EL (cell line): ENCODE measurements at places on chromosomes 1 and 21.

- no peak for DNase-seq
Observed at GRCh38 chr1:29732453-29732852, 496.1 kb downstream of the PTPRU start.

DNA sequence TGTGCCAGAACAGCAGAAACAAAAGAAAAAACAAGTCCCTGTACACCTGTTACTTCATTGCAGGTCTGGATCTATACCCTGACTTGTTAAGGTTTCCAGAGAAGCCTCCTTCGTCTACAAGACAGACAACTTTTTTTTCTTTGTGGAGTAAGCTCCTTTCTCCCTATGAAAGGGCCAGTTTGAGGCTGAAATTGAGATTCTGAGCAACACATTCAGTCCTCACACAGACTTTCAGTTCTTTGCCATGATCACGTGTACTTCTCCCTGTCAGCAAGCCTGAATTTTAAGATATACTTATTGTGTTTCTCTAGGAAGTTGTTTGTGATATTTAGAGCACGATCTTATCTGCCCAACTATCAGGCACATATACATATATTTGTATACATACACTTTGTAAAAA, 374.0 kb downstream of the NTNG1 start:
- no peak for DNase-seq

GRCh38 chr1:176559878-176560277, 96.9 kb downstream of the PAPPA2 start:
- peak; percentile 59 for DNase-seq

- no peak for DNase-seq
Observed at GRCh38 chr1:100076319-100076718, 56.4 kb downstream of the SASS6 start.

DNA sequence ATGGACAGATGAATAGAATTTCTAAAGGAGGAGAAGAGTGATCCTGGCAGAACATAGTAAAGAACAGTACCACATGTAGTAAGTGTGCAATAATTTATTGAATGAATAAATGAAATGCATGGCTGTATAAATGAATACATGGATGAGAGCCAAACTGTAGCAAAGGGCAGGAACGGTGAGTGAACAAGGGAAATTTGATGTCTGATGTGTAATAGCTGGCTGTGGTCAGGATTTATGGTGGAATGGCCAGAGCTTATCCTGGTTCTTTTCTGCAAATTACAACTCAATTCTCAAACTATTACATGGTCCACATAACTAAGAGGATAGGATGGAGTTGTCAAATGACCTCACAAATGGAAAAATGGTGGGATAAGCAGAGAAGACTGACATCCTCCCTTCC, 43.2 kb upstream of the ARHGAP29 start:
- no peak for DNase-seq

GRCh38 chr21:29786496-29787360, 153.1 kb downstream of the GRIK1 start:
- no peak for DNase-seq

DNA sequence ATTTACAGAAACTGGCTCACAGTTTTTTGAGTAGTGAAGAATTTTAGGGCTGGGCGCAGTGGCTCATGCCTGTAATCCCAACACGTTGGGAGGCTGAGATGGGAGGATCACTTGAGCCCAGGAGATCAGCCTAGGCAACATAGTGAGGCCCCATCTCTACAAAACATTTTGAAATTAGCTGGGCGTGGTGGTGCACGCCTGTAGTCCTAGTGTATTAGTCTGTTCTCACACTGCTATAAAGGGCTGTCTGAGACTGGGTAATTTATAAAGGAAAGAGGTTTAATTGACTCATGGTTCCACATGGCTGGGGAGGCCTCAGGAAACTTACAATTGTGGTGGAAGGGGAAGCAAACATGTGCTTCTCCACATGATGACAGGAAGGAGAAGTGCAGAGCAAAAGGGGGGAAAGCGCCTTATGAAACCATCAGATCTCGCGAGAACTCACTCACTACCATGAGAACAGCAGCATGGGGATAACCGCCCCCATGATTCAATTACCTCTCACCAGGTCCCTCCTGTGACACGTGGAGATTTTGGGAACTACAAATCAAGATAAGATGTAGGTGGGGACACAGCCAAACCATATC, 24.4 kb upstream of the DYRK1A start:
- no peak for DNase-seq

DNA sequence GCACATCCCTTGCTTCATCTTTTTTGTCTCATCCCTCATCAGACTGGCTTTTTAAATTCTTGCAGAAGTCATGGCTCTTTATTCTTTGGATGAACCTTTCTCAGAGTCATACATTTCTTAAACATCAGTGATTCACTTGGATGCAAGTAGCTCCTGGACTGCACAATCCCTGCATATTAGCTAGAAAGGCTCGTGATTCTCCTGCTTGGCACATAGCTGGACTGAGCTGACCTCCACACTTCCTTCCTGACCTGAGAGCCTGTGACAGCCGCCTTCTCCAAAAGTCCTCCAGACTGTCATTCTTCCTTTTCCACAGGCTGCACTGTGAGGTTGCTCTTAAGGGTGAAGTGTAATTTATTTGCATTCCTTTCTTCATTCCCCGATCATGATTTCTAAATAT, 109.4 kb downstream of the RGL1 start:
- peak; percentile 28 for DNase-seq

DNA sequence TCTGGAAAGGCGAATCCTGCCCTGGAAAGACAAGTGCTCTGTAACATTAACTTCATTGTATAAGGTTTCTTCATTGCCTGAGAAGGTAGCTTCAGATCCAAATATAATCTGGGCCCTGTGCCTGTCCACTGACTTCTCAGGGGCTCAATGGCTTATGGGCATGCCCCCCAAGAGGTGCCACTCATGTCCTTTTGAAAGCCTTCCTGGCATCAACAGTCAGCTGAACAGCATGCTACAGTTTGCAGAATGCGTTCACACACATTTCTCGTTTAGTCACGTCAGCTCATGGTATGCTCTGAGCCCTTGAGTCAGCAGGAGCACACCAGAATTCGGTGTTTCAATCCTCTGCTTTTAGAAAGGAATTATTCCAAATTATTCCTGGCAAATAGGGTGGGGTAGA, 23.8 kb downstream of the TMCC2 start:
- DNase-seq: no peak

GRCh38 chr1:220316305-220316704, 44.1 kb upstream of the RAB3GAP2 start:
- DNase-seq: no peak

DNA sequence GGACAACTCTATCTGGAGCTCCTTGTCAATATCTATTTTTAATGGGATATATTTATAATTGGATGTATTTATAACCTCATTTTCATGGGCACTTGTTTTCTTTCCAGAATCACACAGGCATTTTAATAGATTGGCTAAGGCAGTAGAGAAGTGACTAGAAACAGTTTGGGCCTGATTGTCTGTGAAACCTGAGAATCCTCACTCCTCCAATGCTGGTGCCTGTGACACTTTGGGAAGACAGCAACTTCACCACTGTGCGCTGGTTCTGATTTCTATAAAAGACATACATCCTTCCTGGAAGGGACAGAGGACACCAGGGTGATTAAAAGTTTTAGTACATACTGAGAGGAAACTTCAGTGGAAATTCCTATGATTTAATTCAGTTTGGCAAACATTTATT, 39.6 kb upstream of the RXRG start:
- no peak for DNase-seq

GRCh38 chr1:30473922-30474817, 249.2 kb downstream of the MATN1 start:
- peak; percentile 7 for DNase-seq

DNA sequence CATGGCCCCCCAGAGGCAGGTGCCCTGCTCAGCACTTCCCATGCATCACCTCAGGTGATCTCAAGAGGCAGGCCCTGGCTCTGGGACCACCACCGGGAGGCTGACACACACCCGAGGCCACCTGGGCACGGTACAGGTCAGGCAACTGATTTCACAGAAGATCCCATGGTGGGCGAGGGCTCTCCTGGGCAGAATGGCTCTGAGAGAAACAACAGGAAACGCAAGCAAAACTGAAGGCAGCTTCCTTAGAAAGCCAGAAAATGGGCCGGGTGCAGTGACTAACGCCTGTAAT, 11.4 kb upstream of the SKI start:
- DNase-seq: no peak

DNA sequence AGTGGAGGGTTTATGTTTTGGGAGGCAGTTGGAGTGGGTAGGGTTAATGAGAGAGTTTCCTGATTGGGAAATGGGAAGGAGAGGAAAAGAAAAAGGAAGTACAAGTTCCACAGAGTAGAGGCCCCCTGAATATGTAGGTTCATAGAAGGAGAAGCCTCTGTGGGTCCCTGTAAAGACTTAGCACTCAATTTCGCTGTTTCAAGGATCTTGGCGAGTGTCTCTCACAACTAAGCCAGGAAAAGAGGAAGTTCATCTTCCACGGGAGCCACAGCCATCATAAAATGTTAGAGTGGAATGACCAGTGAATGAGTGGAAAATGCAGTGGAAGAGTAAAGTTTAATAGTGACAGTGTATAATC, 17.4 kb upstream of the DPYD start:
- DNase-seq: no peak

GRCh38 chr1:210394281-210394821, 65.6 kb downstream of the HHAT start:
- DNase-seq: peak; percentile 48

GRCh38 chr1:32759521-32759981, 57.0 kb upstream of the SYNC start:
- DNase-seq: no peak

GRCh38 chr21:33852485-33852884, 63.1 kb downstream of the ATP5PO start:
- DNase-seq: no peak

- peak; percentile 40 for DNase-seq
Observed at GRCh38 chr1:190679044-190679443, 201.4 kb upstream of the BRINP3 start.

DNA sequence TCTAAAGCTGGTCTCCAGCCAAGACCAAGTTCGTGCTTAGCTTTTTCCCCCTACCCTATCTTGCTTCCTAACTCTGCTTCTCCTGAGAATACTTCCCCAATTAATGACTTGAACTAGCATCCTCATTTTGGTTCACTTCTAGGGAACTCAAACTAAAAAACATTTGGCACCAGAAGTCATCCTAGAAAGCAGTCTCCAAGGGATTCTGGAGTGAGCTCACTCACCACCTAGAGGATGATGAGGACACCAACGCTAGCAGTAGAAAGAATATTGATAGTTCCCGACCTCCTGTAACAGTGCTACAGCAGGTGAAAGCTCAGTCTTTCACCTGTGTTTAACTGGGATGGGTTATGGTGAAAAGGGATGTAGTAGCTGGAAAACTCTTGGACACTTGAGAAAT, 4.7 kb upstream of the PSMB2 start:
- DNase-seq: no peak

GRCh38 chr1:35539824-35540261, 17.4 kb downstream of the KIAA0319L start:
- peak; percentile 75 for DNase-seq

GRCh38 chr1:165288350-165289120, 68.0 kb downstream of the LMX1A start:
- DNase-seq: no peak

- no peak for DNase-seq
Observed at GRCh38 chr1:107460035-107460434, 319.2 kb downstream of the NTNG1 start.

DNA sequence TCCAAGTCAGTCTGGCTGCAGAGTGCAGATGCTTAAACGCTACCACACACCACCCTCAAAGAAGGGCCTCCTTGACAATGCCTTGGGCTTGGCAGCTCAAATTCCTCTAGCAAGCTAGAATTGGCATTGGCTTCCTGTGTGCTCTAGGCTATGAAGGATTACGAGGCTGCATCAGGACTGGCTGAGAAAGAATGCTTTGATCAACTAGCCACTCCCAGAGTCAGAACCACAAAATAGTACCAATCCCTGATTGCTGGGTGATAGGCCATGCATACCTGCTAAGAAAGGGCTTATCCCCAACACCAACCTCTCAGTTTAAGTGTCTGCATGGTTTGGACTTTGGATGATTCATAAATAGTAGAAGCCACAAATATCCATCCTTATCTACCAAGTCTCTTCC, 504.9 kb downstream of the OMA1 start:
- no peak for DNase-seq

- peak; percentile 57 for DNase-seq
Observed at GRCh38 chr1:44318097-44319088, 36.7 kb downstream of the ERI3 start.

DNA sequence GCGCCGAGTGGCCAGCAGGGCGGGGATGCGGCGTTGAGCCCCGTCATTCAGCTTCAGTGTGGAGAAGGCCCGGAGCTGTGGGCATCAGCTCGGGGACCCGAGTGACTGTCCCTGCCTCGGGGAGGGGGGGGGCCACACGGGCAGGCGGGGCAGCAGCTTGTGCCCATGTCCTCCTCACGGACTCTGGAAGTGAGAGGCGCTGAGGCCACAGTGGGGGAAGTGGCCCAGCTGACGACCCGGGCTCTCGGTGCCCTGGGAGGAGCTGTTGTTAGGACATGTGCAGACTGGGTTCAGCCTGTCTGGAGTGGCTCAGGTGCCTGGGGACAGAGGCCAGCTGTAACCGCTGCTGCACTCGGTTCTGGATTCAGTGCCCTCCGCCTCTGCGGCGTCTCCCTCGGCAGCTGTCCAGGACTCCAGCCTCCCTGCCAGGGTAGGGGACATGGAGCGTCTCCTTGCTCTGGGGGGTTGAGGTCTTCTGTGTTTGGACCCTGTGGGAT, 71.1 kb downstream of the SKI start:
- no peak for DNase-seq

GRCh38 chr1:162660574-162660973, 28.3 kb downstream of the DDR2 start:
- no peak for DNase-seq

DNA sequence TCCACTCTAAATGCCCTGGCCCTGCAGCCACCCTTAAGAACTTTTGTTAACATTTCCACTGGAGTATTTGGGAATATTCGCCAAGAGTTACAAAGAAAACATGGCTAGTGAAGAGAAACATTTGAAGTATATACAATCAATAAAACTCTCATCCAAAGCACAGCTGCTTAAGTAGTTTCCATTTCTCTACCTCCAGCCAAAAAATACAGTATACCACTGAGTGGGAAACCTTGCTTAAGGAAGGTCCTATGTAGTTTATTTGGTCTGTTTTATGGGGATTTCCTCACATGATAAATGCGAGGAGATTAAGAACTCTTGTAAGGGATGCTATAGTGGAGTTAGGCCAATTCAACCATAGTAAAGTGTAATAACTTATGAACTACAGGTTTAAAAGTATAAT, 382.5 kb downstream of the NEGR1 start:
- no peak for DNase-seq

- DNase-seq: peak; percentile 74
Observed at GRCh38 chr1:224707843-224708725, 92.0 kb downstream of the CNIH3 start.

DNA sequence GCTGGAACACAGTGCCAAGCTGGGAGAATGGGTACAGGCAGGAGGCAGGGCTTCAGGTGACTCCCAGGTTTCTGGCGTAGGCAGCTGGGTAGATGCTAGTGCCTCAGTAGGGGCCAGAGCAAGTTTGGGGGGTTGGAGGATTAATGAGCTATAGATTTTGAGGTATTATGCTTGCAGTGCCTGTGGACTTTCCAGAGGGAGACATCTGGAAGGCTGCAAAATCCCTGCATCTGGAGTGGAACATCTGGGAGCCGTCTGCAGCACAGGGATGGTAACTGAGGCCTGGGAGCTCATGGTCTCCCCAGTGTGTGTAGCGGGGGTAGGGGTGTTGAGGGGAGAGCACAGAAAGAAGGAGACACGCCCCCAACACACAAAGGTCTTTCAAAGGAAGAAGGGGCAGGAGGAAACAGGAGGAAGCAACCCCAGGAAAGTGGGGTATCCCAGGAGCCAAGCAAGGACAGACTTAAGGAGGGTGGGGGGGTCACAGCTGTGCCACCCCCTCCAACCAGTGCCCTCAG, 2.2 kb upstream of the PDZK1IP1 start:
- DNase-seq: no peak
